ENCODE measurements at places on chromosomes 7 and 10. TPM values are rescaled to one million over a fixed set of nuclear protein-coding genes. Genes with fewer than 3 reads are reported as not detected.

The CPA2 gene
- 1.9 TPM for total RNA-seq

The CLRN3 gene
- total RNA-seq = 25.1 TPM

The MOGAT3 gene
- total RNA-seq = 12.0 TPM

The ZKSCAN1 gene
- 99.9 TPM for total RNA-seq

The RBP3 gene
- total RNA-seq = not detected

The GRM8 gene
- 6.7 TPM for total RNA-seq

The BZW2 gene
- 8.4 TPM for total RNA-seq

The AGAP4 gene
- 7.7 TPM for total RNA-seq

The PSMC2 gene
- total RNA-seq = 72.0 TPM

The SUGCT gene
- 14.3 TPM for total RNA-seq

All from left lobe of liver (tissue), 2 donors.